Osteoblast (primary cell): ENCODE measurements at places on chromosomes 13 and 19. TPM values are rescaled to one million over a fixed set of nuclear protein-coding genes. Genes with fewer than 3 reads are reported as not detected.

LILRA2 gene
- total RNA-seq, result not detected in 2 replicates

GRCh38 chr13:35858665-35859064 lies 272.5 kb downstream of the DCLK1 start:
- no peak for DNase-seq

RDH8 gene
- total RNA-seq, result not detected in 2 replicates

HIF3A gene
- not detected in 2 replicates for total RNA-seq

DNA sequence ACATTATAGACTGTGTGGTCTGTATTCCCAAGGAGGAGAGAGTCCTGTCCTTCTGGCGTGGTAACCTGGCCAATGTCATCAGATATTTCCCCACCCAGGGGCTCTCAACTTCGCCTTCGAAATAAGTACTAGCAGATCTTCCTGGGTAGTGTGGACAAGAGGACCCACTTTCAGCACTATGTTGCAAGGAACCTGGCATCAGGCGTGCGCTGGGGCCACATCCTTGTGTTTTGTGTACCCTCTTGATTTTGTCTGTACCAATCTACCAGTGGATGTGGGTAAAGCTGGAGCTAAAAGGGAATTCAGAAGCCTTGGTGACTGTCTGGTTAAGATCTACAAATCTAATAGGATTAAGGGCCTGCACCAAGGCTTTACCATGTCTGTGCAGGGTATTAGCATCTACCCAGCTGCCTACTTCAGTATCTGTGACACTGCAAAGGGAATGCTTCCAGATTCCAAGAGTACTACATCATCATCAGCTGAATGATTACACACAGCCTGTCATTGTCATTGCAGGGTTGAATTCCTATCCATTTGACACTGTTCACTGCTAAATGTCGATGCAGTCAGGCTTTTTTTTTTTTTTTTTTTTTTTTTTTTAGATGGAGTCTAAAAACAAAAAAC lies 148.0 kb downstream of the PRR20E start:
- no peak for DNase-seq

- DNase-seq, result no peak
Observed at GRCh38 chr13:32589471-32589870, 3.2 kb downstream of the PDS5B start.

FCGBP gene
- total RNA-seq, result under 0.01 TPM in 2 replicates

ZNF665 gene
- 2.9 and 3.8 TPM in 2 replicates for total RNA-seq

DAND5 gene
- total RNA-seq, result not detected in 2 replicates
